ENCODE measurements at places on chromosomes 3 and 15. TPM values are rescaled to one million over a fixed set of nuclear protein-coding genes. Genes with fewer than 3 reads are reported as not detected.

Gene TRH
- total RNA-seq: not detected

Gene MYRIP
- 1.2 TPM for total RNA-seq

Gene ZNF80
- not detected for total RNA-seq

Gene C3orf22
- total RNA-seq: not detected

Gene COLQ
- 0.40 TPM for total RNA-seq

Gene SLC25A20
- total RNA-seq: 4.7 TPM

Gene BCL2A1
- not detected for total RNA-seq

Gene OSTN
- total RNA-seq: not detected

Gene GOLGA6L7
- not detected for total RNA-seq

Gene GOLGA6L2
- total RNA-seq: not detected

Gene ZMAT3
- total RNA-seq: 7.2 TPM

Gene WNT7A
- total RNA-seq: 0.16 TPM

Gene B3GNT5
- total RNA-seq: 70.7 TPM

Gene CX3CR1
- 0.84 TPM for total RNA-seq

Gene INTS14
- total RNA-seq: 28.8 TPM

Gene GPR171
- total RNA-seq: 0.32 TPM

Gene AMIGO3
- not detected for total RNA-seq

Gene ADAMTS7
- 0.48 TPM for total RNA-seq

Gene PAQR9
- not detected for total RNA-seq

Gene ANKRD63
- not detected for total RNA-seq

DNA sequence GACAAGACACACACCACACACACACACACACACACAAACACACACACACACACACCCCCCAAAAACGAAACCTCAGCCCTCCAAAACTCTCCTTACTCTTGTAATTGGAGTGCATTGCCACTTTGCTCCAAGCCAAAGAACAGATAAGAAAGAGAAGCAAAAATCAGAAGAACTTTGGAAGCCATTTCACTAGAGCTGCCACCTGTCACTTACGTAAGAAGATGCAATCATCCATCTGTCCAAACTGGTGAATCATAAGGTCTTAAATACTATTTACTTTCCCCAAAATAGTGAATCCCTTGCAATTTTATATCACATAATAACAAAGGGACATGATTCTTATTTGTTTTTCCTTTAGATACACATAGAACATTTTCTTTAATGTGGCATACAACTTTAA lies 285.4 kb downstream of the ZBTB20 start:
- no peak for ATAC-seq

- ATAC-seq: peak; percentile 76
These were observed 239.4 kb upstream of the ZPLD1 start for GRCh38 chr3:102195198-102195948.

DNA sequence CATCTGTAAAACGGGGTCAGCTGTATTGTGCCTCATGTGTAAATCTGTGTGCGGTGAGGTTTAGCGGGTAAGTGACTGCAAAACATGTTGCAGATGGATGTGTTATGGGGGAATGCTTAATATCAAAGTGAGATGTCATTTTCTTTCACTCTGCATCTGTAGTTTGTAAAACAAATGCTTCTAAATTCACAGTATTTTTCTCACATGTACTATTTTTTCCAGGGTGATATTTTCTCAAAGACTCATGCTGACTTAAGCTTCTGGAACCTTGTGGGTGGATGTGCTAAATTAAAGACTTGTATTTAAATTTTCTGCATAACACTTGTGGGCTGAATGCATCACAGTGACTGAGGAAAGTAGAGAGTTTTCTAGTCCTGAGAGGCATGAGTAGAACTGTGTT lies 115.2 kb upstream of the TP63 start:
- ATAC-seq: no peak

DNA sequence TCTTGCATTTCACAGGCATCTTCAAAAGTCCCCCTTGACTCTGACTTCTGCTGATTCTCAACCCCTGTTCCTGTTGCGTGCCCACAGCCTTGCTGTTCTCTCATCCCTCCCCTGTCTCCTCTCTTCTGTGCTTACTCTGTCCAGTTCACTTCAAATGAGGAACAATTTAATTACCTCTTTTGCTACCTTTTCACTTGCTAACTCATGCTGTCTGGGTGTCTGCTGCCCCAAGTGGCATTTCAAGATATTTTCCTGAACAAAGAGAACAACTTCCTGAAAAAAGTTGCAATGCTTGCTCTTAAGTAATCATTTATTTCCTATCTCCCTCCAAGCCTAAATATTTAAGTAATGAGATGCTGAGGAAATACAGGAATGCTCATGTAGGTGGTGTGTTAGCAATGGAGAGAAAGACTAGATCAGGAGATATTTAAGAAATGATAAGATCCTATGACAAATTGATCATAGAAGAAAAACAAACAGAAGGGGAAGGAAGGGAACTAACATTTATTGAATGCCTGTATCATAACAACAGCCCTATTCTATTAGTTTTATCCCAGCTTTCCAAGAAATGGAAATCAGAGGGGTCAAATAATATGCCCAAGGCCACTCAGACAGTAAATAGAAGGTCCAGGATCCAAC lies 42.2 kb downstream of the SV2B start:
- ATAC-seq: no peak

DNA sequence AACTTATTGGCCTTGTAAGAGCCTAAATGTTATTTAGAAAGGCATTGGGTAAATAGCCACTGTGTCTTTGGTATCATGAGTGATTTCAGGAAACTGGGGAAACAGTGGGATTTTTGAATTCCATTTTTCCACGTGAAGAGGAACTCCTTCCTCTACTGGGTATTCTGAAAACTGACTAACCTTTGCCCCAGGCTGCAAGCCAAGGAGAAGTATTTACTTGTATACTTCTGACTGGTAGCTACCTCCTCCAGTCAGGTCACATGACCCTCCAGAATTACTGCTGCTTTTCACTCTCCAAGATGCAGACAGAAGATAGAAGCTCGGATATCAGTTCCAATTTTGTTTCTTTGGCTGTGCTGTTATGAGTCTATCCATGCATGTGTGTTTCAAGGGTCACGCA lies 50.9 kb upstream of the MAP3K13 start:
- ATAC-seq: peak; percentile 27

GRCh38 chr15:42080919-42081830 lies 13.2 kb downstream of the PLA2G4D start:
- no peak for ATAC-seq

- ATAC-seq: peak; percentile 44
These were observed 29.7 kb downstream of the EFCAB12 start for GRCh38 chr3:129398803-129399144.

DNA sequence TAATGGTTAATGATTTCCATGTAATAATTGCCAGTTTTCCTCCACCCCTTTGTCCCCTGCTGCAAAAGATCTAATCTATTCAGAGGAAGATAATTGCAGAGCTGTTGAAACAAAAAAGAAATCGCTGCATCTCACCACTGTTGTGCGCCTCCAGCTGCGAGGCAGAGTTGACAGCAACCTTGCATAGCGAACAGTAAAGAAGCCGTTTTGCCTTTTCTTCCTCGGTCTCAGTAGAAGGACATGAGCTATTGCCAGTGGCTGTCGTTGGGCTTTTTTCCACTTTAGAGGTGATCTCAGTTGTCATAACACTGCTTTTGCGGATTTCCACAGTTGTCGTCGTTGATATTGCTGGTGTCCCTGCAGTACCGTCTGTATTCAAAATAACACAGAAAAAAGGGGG lies 314.2 kb downstream of the ZNF385D start:
- ATAC-seq: no peak

- no peak for ATAC-seq
These were observed 115.2 kb upstream of the AGBL1 start for GRCh38 chr15:85964471-85964870.

DNA sequence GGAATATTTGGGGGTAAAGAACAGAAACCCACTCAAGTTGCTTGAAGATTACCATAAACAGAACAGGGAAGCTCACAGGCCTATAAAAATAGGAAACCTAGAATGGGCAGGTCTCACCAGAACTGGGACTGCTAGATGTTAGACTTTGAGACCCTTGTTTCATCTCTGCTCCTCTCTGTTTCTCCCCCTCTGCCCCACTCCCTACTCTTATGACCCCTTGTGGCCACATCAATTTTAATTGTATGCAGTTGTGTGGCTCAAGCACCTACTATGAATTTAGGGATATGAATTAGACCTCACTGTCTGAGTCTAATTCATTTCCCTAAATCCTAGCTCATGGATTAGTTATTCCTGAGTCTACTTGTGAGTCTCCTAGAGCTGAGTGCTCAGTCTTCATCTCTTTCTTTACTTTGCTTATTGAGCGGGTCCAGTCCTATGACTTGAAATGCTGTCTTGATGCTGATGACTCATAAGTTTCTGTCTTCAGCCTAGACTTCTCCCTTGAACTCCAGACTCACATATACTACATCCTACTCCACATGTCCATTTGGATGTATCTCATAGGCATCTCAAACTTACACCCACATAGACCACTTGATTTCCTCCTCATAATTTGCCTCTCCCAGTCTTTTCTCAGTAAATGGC lies 78.7 kb downstream of the ITPR1 start:
- no peak for ATAC-seq

GRCh38 chr3:18657858-18658820 lies 233.0 kb upstream of the SATB1 start:
- peak; percentile 92 for ATAC-seq

- ATAC-seq: no peak
These were observed 25.7 kb downstream of the ACKR4 start for GRCh38 chr3:132622761-132623160.

DNA sequence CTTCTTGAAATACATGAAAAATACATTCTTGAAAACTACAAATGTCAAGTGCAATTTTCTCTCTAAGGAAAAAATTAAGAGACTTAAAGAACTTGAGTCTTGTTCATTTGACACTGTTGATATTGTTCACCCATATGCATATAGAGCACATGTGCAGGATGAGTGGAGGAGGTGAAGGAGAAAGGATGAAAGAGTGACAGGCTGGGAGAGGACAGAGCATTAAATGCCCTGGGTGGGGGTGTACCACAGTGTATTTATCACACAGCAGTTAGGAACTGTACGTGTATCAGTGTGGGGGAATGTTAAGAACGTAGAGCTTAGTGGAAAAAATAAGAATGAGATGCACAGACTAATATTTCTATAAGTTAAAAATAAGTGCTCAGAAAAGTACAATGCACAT lies 45.7 kb downstream of the CTDSPL start:
- ATAC-seq: no peak

GRCh38 chr3:177647876-177648275 lies 450.6 kb upstream of the TBL1XR1 start:
- ATAC-seq: no peak

GRCh38 chr3:17645074-17645698 lies 97.2 kb downstream of the TBC1D5 start:
- no peak for ATAC-seq

GRCh38 chr3:54985856-54986255 lies 58.0 kb upstream of the LRTM1 start:
- peak; percentile 17 for ATAC-seq

DNA sequence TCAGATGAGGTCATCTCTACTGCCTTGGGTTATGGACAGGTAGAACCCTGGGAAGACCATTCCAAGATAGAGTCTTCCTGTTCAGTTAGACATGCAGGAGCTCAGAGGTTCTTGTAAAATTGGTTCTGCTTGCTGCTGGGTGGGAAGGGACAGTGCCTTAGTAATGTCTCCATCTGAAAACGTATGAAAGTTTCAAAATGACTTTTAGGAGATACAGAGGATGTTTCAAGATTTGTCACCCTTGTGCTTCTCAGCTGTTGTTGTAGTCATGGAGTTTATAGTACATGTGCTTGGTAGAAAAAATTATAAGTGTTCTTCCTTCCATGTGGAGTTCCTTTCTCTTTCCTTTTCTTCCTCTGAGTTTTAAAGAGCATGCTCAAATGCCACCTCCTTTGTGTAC lies 885.2 kb upstream of the CFAP20DC start:
- no peak for ATAC-seq

- peak; percentile 80 for ATAC-seq
These were observed 172.2 kb downstream of the ATP10A start for GRCh38 chr15:25690673-25691543.

- no peak for ATAC-seq
These were observed 216.8 kb downstream of the ADAMTS17 start for GRCh38 chr15:100124936-100125335.

DNA sequence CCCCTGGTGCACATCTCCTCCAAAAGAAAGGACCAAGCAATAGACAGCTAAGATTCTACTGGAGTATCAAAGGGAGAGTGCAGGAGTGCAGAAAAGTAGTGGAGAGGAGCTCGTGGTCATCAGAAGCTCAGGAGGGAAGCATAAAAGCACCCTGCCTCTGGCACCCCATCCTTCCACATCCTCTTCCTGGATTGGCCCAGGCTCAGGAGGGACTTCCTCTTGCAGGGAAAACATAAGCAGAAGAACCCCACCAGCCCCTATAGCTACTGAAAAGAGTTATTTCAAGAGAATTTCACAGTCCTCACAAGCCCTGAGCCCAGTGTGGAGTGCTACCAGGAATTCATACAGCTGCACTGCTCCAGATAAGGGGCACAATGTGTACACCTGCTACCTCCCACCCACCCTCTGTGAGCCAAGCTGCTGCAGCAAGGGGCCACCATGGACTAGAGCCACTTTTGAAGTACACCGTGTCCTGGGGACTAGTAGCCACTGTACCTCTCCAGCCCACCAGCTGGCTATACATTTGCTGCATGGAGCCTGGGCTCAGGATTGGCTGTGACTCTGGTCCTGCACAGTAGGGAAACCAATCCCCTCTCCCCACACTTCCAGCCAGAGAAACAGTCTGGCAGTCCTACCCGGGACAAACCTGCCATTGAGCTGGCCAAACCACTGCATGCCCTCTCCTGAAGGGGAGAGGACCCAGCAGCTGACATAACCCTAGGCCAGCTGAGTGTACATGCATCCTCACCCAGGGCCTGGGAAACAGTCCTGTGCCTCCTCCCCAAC lies 43.0 kb downstream of the CD200R1 start:
- ATAC-seq: no peak

DNA sequence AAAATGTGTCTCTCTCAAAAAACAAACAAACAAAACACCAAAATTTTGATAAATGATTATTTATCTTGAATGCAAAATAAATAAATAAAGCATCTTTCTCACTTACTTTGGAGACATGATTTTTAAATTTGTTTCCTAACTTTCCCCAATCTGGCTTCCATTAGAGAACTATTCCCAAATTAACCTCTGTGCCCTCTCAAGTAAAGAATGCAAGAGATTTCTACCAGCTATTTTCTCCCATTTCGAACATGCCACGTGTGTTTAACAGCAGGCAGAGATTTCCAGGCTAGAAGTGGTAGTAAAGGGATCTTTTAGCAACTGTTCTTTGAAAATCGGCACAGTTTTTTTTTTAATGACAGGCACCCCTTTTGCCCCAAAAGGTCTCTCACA lies 269.1 kb downstream of the SHQ1 start:
- no peak for ATAC-seq

GRCh38 chr15:66220601-66221000 lies 32.9 kb downstream of the MEGF11 start:
- ATAC-seq: no peak

DNA sequence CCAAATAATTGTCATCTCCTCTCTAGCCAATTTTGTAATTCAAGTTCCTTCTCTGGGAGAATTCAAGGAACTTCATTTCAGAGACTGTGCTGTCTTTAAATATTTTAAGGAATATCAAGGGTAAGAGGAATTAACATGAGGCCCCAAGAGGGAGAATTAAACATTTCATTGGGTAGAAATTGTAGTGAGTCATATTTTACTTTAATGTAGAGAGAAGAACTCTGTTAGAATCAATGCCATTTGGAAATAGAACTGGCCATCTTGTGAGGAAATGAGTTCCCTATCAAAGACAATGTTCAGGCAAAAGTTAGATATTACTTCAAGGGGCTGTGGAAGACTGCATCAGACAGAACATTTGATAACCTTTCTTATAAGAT lies 43.5 kb upstream of the TP63 start:
- no peak for ATAC-seq
